ENCODE measurements at places on chromosomes 4 and X.
A peak's percentile ranks its signal among the peaks of the same experiment; 100 is the strongest.

DNA sequence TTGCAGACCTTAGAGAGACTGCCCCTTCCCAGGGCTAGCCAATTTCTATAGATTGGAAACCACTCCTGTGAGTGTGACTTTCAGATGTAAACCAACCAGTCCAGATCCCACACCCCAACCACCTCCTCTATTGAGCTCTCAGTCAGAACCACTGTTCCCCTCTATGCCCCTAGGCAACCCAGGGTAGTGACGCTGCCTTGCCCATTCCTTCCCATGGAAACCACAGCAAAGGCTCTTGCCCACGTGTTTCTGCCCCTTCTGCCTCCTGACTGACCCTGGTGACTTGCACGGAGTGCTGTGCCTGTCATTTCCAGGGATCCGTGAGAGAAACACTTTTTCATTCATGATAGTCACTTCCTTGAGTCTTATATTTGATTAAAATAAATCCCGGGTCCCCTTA is 32.4 kb downstream of the CYTL1 start:
- DNase-seq = no peak

DNA sequence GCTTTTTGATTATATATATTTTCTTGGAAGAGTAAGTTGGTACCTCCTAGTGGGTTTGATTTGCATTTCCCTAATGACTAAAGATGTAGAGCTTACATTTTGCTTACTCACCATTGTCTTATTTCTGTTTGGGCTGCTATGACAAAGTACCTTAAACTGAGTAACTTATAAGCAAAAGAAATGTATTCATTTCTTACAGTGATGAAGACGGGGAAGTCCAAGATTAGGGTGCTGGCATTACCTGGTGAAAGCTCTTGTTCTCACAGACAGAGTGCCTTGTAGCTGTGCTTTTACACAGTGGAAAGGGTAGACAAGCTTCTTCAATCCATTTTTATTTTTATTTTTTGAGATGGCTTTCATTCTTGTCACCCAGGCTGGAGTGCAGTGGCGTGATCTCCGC is 229.2 kb upstream of the AGA start:
- no peak for DNase-seq

DNA sequence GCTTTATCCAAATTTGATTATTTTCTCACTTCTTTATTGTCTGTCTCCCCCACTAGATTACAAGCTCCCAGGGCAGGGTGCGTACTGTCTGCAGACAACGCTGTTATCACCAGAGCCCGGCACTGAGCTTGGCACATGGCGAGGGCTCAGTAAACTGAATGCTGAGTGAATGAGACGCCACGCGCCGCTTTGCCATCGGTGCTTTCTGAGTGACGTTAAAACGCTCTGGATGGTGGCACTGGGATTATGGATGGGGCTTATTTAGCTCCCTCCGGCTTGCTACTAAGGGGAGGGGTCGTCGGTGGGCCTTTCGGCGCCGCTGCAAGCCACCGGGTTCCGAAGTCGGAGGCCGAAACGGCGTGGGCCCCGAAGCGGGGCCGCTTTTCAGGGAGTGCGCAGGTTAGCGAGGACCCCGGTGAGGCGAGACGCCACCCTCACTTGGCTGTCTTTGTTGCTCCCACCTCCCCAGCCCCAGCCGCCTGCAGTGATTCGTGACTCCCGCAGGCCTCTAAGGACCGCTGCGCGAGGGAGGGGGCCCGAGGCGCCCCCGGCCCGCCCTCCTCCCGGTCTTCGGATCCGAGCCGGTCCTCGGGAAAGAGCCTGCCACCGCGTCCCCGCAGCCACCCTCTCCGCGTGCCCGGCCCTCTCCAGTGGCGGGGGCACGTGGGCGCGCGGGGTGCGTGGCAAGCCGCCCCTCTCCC is 569 bp upstream of the FHL1 start:
- no peak for DNase-seq

DNA sequence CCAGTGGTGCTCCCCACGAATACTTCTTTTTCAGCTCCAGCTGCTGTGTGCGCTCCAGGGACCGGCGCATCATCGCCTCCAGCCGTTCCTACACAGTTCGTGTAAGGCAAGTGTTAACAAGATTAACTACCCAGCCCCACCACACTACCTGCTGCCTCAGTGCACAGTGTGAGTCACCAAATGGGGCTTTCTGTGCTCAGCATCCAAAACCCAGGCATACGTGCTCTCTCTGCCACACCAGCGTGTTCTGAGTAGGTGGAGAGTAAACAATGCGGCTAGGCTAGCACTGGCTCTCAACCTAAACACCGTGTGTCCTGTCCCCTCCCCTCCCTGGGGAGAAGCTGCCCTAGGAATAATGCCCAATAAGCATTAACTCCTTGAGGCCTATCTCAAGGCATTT is 60.0 kb downstream of the MAP7D2 start:
- DNase-seq = peak; percentile 46

- no peak for DNase-seq
Observed at GRCh38 chrX:53456254-53456653, 22.1 kb upstream of the HSD17B10 start.

DNA sequence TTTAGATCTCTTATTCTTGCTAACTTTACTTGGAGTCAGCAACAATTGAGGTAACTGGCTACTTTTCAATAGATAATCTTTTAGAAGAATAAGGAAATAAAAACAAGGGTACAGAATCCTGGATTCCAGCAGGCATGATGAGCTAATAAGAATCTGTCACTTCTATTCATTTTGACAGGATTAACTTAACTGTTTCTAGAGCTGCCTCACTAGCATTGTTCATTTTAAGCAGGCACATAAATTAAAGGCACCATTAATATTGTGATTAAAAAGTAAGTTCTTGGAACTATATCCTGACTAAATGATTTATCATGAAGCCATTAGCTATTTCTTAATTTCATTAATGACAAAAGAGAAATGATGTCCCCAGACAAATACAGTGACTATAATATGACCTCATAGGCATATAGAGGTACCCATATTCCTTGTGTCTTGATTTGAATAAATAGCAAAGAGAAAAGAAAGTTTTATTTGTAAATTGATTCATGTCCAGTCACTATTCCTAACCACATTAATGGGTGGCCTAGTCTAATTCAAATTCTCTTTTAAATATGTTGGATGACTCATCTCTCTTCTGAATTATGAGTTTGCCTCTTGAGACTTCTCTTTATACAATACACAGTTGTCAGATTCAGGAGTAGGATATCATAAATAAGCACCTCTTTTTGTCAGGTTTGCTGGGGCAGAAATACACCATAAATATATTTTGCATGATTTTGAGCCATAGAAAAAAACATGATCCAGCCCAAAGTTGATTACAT is 343.0 kb downstream of the SLITRK2 start:
- DNase-seq = no peak

GRCh38 chrX:567891-568290 is 62.7 kb upstream of the SHOX start:
- DNase-seq = no peak

- no peak for DNase-seq
Observed at GRCh38 chr4:169253113-169253671, 17.6 kb downstream of the SH3RF1 start.

DNA sequence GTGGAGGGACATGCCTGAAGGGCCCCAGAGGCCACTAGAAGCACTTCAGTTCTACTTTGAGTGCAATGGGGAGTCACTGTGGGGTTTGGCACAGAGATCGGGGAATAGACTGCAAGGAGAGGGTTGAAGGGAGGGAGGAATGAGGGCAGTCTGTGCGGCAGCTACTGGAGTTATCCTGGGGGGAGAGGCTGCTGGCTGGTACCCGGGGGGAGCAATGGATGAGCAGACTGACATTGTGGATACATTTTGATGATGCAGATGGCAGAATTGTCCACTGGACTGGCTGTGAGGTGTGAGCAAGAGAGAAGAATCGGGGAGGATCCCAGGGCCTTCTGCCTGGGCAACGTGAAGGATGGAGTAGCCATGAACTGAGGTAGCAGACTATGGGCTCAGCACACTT is 2.8 kb upstream of the MAMLD1 start:
- DNase-seq = no peak

- DNase-seq = no peak
Observed at GRCh38 chrX:23879380-23880090, 28.2 kb downstream of the APOO start.

DNA sequence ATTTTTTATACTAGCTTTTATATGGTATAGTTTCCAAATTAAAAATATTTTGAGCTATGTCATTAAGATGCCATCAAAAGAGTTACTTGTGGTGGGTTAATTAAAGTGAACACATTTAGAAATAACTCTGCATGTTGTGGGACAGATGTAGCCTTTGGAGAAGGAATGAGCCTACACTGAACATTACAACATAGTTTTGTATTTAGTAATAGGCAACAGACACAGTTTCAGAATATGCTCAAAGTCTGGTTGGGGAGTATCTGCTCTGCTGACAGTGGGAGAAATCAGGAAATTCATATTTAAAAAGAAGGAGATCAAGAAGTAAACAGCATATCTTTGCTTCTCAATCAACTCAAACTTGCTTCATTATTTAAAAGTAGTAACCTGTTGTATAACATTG is 23.7 kb downstream of the EMCN start:
- no peak for DNase-seq

- DNase-seq = no peak
Observed at GRCh38 chr4:11326021-11326420, 102.7 kb downstream of the HS3ST1 start.

Data from DMS153 (cell line).